ENCODE measurements at places on chromosomes 2 and 18.

- DNase-seq, result no peak
These were observed 356.7 kb upstream of the LYPD1 start for GRCh38 chr2:133026536-133027177.

DNA sequence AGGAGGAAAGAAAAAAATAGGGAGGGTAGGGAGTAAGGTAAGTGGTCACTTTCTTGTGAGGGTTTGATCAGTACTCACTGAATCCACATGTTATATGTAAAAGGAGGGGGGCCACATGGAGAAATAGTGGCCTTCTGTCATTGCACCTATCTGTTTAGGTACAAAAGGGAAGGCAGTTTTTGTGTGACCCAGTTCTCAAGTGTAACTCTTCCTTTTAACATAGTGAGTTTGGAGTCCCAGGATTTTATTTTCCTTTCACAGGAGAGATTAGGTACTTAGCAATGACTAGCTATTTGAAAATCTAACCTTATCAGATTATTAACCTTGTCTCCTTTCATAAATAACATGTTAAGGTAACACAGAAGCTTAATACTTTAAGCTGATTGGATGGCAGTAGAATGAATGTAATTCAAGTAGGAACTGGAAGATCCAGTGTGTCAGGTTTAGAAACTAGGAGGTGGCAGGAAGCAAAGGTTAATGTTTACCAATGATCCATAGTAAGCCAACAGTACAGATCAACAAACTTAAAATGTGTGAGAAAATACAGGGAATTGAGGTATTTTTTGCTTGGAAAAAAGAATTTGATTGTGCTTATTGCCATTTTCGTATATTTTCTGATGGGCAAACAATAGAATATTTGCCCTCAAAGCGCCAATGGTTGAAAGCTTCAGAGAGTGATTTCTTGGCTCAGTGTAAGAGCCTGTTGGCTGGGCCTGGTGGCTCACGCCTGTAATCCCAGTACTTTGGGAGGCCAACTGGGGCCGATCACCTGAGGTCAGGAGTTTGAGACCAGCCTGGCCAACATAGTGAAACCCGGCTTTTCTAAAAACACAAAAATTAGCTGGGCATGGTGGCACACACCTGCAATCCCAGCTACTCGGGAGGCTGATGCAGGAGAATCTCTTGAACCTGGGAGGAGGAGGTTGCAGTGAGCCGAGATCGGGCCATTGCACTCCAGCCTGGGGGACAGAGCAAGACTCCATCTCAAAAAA is 11.3 kb downstream of the HNMT start:
- DNase-seq, result no peak

DNA sequence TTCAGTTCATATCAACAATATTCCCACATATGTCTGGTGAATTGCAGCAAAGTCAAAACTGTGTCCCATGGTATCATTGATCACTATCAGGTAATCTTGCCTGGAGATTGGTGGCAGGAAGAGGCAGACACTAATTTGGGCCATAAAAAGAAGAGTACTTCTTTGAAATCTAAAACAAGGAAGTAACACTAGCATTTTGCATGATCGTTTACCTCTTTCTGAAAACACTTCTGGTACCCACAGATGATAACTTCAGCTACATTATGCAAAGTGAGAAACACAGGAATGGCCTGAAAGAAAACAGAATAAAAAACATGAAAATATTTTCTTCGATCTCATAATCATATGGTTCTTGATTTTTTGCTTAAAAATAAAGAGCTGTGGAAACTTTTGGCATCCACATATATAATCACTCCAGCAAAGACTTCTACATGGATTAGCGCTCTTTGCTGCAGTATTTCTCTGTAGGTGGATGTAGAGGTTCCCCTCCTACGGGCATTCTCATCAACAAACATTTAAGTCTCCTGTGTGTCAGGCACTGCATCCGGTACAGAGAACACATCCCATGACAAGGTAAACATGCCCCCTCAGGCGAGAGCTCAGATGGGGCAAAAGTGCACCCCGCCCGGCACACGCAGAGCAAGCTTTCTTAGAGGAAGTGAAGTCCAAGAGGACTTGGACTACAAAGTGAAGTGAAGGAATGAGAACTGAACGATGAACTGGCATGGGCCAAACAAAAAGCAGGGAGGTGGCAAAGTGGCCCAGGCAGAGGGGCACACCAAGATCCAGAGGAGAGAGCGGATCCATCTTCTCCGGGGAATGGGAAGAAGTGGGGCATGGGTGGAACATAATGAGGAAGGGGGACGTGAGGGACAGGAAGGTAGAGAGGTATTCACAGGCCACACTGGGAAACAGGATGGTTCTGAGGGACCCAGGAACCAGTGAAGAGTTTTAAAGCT is 68.0 kb upstream of the RIOK3 start:
- DNase-seq, result no peak

GRCh38 chr18:37334631-37335408 is 230.8 kb downstream of the CELF4 start:
- no peak for DNase-seq

- no peak for DNase-seq
These were observed 125.0 kb upstream of the DLX2 start for GRCh38 chr2:172227719-172228118.

- no peak for DNase-seq
These were observed 103.4 kb downstream of the WDPCP start for GRCh38 chr2:63484901-63485300.

DNA sequence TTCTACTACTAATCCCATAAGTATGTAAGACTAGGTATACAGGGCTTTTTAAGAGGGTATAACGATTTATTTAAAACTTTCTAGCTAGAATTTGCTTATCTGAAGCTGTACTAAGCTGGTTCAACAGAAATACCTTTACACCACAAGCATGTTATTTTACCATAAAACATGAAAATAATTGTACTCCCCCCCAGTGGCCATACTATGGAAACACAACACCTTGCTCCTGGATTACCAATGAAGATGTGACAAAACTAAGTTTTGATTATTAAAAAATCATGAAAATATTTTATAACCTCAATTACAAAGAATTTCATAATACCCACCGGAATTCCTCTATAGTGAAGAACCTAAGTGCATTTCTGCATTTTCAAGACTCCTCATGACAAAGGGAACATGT is 27.3 kb downstream of the LPIN2 start:
- DNase-seq, result no peak

GRCh38 chr2:172412984-172413492 is 14.3 kb upstream of the ITGA6 start:
- no peak for DNase-seq

DNA sequence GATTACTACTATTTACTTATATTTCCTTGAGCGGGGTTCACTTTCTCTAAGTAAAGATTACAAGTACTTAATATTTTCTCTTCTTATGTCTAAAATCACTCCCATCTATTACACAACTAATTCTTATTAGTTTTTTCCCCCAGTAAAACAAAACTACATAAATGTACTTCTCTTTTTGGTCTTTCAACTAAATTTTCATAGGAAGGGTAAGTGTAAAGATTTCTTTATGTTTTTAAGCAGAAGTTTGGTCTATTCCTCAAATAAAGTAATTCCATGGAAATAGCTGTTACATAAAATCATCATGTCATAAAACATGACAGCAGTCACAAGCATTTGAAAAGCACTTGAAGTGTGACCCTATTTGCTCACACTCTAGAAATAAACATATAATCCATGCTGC is 249.0 kb downstream of the ZEB2 start:
- DNase-seq, result no peak

GRCh38 chr2:127768775-127769479 is 42.0 kb downstream of the WDR33 start:
- no peak for DNase-seq

GRCh38 chr2:44680983-44681531 is 260.4 kb upstream of the SIX3 start:
- no peak for DNase-seq

- DNase-seq, result no peak
These were observed 143.0 kb downstream of the NUP35 start for GRCh38 chr2:183267148-183267827.

- no peak for DNase-seq
These were observed 67.4 kb downstream of the RNF152 start for GRCh38 chr18:61825386-61825785.

DNA sequence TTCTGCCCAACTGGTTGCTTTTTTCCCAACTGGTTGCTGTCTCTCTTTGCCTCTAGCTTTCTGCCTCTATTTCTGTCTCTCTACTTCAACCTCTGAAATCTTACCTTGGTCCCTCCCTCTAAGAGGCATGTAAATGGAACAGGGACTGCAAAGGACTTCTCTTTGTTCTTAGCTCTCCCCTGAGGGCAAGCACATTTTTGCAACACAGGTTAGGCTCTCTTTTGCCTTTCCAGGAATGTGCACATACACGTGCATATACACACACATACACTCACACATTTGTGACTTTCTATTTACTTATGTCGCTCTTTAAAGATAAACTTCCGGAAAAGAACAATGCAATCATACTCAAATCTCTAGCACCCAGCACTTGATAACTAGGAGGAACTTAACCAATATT is 262.6 kb upstream of the DDX18 start:
- no peak for DNase-seq

GRCh38 chr2:240551811-240552210 is 6.0 kb downstream of the ANKMY1 start:
- no peak for DNase-seq

DNA sequence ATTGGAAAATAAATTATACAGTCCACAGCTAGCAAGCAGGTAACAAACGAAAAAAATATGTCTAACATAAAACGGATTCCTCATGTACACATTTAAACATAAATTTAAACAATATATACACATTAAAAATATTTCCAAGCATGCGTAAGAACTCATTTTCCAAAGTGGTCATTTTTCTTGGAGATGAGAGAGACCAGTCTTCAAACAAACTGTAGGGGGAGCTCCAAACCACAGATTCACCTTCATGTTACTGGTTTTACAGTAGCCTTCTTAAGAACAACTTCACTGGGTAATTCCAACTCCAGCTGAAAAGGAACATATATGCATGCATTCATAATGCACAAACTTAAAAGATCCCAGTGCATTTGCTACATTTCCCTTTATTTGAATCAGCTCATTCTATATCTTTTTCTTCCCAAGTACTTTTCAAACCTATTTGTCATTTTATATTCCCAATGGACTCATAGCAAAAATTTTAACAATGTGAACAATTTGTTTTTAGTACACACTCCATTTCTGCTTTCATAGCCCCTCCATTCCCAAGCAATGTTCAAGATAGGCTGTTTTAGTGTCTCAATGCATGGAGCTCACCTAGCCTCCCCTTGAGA is 4.7 kb upstream of the STAMBP start:
- no peak for DNase-seq

DNA sequence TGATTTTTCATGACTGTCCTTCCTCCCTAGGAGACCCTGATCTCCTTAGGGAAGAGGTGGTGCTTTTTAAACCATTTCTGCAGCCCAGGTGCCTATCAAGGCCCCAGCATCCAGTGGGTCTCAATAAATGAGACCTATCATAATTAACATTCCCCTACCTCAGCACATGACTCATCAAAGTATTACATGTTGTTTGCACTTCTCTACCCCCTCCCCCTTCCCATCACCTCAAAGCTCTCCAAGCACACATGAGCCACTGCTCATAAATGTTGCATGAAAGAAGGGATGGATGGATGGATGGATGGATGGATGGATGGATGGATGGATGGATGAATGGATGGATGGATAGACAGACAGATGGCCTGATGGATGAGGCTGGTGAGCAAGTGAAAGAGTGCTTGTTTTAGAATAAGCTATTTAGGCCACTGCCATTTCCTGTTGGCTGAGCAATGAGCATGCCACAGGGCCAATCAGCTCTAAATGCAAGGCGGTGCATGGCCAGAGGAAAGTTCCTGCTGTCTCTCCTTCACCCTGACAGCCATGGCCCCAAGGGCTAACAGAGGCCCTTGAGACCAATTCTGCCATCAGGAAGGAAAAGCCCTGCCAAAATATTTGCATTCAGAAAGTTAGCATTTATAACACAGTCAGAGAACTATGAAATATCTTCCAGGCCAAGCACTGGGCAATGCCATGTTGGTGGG is 20.9 kb upstream of the STEAP3 start:
- no peak for DNase-seq

DNA sequence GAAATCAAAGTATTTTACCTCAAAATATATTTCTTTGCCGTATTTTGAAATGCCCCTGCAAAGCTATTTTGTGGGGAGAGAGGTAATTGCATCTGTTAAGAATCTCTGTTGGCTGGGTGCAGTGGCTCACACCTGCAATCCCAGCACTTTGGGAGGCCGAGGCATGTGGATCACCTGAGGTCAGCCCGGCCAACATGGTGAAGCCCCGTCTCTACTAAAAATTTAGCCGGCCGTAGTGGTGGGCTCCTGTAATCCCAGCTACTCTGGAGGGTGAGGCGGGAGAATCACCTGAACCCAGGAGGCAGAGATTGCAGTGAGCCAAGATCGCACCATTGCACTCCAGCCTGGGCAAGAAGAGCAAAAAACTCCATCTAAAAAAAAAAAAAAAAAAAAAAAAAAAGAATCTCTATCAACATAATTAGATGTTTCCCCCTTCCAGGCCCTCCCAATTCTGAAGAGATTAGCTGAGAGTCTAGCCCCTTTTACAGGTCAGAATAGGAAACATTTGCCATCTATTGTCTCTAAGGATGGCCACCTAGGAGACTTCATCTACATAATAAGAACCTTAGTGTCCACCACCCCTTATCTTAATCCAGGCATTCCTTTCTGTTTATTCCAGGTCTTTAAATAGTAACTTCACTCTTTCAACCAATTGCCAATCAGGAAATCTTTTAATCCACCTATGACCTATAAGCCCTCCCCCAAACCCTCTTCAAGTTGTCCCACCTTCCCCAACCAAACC is 3.5 kb upstream of the TRAPPC8 start:
- no peak for DNase-seq

- no peak for DNase-seq
These were observed 2.5 kb downstream of the CRIM1 start for GRCh38 chr2:36357847-36358659.

- no peak for DNase-seq
These were observed 276.5 kb upstream of the MGAT5 start for GRCh38 chr2:133977405-133977804.

DNA sequence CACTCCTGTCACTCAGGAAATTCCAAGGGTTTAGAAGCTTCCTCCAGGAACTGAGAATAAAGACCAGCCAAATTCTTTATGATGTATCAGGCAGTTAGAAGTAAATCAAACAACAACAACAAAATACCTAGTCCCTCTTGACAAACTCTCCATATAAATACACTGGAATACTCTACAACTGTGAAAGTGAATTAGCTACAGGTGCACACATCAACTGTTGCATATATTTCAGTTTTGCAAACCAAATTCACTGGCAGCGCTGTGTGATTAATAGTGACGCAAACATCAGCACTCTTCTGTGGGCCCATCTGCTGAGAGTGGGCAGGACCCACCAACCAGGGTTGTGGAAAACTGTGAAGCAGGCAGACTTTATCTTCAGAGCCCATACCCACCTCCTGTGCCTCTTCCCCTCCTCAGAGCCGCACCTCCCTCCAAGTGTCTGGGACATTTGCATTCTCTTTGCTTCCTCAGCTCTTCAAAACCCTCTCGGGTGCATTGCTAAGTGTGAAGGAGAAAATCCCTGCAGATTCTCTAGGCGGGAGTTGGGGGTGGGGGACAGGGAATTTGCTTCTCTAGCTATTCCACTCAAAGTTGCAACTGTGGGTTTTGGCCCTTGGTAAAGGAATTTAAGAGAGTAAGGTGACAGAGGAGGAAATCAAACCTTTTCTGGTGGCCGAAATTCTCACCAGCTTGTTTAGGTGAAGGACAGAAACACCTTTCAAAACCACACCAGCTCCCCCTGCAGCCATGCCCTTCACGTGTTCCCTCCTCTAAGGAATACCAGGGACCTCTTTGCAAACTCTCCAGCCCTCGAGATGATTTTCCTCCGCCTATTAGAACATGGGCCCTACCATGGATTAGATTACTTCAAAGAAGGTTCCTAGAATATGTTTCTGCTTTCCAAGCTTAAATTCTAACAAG is 119.3 kb downstream of the MRO start:
- no peak for DNase-seq

GRCh38 chr2:172888714-172889669 is 153.3 kb downstream of the RAPGEF4 start:
- no peak for DNase-seq

Data from cortex of kidney (tissue), 1 donor.